AG08395 (cell line): ENCODE measurements at places on chromosomes 5 and 9.
A peak's percentile ranks its signal among the peaks of the same experiment; 100 is the strongest.

GRCh38 chr9:76944011-76944410 is 38.1 kb upstream of the PRUNE2 start:
- DNase-seq = no peak

- peak; percentile 82 for DNase-seq
Observed at GRCh38 chr5:140246378-140247122, 56.4 kb downstream of the PFDN1 start.

GRCh38 chr9:99778308-99778707 is 43.4 kb upstream of the NR4A3 start:
- peak; percentile 86 for DNase-seq

DNA sequence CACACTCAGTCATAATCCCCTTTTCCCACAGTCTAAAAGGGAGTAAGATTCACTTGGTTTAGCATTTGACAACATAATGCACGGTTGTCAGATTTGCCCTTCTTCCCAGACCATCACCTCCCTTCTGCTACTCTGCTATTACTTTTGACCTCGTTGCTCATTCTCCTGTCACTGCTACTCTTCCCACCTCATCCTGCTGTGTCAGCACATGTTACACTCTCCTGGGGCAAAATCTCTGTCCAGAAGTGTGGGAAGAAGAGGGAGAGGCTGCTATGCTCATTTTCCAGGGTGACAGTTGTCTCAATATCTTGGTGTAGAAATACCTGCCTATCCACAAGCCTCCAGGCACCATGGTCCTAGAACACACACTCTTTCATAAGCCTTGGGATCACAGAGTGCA is 449.9 kb upstream of the PIK3R1 start:
- DNase-seq = no peak

DNA sequence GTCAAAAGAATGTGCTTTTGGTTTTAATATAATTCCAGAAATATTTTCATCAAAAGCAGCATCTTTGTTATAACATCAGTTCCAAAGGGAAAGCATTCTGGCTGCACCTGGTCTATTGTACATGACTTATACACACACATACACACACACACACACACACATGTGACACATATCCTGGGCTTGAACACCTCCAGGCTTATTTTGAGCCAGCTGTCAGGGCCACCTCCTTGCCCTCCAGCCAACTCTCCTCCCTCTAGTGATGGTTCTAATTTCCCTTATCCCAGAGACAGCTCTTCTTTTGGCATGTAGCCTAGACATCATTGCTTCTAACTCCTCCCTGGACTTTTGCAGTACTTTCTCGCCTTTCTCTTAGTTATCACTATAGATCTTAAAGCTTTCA is 115.0 kb downstream of the PIK3R1 start:
- peak; percentile 21 for DNase-seq

DNA sequence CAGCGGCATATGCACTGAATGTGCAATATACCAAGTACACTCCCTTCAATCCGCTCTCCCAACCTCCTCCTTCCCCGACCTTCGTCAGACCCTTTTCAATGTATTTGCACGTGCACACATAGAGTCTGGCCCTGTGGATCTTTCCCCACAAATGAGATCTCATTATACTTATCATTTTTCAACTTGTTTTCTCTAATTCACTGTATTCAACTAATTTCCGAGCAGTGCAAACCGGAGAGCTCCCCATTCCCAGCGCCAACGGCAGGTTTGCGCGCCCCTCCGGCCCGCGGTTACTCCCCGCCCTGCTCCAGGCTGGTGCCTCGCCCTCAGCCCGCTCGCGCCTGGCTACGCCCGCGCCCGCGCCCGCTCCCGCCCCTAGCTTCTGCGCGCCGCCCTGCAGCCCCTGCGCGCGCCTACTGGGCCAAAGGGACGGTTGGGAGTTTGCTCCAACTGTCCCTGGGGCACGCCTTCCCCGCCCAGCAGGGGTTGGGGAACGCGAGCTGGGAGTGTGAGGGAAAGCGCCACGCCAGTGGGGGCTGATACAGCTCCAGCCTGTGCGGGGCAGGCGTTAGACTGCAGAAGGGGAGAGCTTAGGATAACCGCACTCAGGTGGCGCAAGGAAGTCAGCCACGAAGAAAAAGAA is 3.3 kb upstream of the CDC20B start:
- peak; percentile 15 for DNase-seq

DNA sequence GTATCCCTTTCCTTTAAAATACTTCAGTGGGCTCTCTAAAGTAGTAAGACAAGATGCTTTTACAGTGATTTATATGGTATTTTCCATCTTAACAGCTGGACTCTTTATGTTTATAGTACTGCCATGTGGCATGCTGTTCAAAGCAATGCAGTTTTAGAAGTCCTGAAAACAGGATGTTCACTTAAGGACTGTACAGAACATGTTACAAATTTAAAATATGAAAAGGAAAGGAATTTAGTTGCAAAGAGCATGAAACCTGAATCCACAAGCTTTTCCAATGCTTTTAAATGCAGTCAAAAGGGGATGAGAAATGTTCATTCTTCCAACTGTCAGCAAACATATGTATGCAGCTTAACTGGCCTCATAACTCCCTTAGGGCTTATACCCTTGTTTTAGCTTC is 580.2 kb downstream of the EFNA5 start:
- DNase-seq = no peak

GRCh38 chr5:7857926-7858632 is 7.1 kb upstream of the CFAP90 start:
- DNase-seq = no peak

DNA sequence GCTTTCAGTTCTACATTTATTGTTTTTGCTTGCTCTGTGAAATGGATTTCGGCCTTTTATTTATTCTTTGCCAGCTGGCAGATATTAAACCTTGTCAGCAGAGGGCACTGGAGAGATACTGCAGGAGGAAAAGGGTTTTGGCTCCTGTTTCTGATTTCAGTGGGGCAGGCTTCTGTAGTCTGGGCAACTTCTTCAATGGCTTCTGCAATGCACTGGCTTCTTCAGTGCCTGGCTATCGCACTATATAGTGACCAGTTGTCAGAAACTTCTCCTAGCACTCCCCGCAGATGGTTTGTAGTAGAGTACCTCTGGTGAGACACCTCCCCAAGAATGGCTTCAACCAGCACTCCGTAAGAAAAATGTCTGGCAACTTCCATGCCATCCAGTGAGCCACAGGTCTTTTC is 3.2 kb upstream of the NFX1 start:
- DNase-seq = peak; percentile 80

DNA sequence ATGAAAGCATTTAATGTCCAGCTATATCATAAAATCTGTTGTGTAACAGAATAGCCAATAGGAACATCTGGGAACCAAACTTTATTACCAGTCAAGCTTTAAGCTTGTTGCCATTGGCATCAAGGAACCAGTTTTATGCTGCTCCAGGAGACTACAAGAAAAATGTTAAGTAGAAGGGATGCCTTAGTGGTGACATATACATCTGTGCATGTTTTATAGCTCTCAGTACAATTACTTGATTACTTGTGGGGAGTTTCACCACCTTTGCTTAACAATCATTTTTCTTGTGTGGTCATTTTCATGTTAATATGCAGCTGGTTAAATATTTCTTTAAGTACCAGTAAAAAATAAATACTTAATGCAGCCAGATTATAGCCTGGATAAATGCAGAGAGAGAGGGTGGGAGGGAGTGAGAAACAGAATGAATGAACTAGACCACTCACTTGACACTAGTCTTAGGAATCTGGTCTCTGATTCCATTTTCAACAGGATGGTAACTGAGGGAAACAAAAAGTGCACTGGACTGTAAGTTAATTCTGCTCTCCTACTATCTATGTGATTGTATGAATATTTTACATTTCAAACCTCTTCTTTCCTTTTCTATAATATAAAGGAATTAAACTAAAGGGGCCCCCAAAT is 35.7 kb upstream of the LURAP1L start:
- DNase-seq = peak; percentile 14

DNA sequence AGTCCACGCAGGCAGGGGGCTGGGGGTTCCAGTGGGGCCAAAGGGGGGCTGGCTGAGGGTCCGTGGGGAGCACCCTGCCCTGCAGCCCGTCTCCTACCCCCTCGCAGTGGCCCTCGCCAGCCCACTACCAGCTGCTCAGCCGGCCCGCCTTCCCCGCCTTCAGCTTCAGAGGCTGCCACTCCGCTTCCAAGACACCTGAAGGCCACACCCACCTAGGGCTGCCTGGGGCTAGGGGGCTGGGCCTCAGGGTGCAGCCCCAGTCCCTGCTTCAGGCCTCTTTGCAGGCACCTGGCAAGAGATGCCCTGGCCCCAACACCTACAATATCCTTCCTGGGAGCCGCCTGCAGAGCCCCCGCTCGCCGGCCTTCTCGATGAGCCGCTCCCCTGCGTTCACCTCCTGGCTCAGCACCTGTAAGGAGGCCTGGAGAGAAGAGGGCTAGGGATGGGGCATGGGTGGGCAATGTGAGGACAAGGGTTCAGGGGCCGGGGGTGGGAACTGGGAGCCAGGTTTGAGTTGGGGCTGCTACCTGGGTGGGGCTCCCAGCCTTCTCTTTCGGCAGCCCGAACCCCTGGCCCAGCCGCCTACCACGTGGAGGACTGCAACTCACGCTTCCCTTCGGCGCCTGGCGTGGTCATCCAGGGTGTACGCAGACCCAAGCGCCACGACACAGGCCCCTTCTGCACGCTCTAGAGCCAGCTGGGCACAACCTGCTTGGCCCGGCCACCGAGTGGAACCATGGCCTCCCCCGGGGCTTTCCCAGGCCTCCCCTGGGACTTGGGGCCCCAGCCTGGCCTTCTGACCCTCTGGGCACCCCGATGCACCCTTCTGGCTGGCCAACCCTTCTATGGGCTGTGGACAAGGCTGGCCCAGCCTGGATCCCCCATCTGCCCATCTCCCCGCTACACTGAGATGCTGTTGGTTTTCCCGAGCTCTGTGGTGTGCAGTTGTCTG is 1.7 kb downstream of the STPG3 start:
- no peak for DNase-seq

DNA sequence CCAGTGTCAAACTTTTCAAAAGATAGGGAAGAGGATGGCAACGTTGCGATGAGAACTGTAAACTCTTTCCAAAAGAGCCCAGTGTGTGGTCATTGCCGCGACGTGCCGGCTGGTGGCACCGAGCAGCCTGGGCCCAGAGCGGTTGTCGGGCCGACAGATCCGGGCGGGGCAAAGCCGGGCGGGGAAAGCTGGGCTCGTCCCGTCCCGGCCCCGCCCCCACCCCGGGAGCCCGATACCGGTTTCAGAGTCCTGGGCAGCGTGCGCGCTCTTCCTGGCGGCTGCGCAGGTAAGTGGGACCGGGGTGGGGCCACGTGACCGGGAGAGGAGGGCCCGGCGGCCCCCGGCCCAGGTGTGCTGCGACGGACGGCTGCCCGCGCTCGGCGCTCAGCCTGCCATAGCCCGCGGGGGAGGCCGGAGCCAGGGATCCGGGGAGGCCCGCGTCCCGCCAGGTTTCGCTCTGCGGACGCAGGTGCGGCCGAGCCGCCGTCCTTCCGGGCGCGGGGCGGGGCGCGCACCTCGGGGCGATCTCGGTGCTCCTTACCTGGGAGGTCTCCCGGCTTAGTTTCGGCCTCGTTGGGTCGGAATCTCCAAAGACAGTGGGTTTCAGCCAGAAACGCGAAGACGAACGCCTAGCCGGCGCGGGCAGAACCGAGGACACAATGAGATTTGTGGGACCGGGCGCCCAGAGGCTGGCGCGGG is at the start of gene MARVELD2:
MARVELD2 (plus strand) TSS at position 232 of the 699 bp plus-strand sequence. CDS start 4,270 bp downstream, outside the sequence.
- DNase-seq = peak; percentile 22

DNA sequence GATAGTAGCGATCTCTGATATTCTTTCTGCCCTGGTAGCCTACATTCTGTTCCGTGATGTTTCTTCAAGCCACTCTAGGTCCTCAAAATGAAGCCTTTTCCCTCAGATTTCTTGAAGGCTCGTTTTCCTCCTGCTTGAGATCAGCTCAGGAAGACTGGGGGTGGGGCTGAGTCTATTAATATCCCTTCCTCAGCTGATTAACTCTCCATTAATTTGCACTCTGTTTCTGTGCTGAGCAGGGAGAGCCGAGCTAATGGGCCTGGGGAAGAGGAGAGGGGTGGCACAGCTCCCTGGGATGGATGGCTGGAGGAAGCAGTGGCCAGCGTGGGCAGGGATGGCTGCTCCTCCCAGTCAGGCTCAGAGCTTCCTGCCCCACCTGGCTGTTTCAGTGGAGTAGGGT is 93.3 kb downstream of the PPARGC1B start:
- no peak for DNase-seq

DNA sequence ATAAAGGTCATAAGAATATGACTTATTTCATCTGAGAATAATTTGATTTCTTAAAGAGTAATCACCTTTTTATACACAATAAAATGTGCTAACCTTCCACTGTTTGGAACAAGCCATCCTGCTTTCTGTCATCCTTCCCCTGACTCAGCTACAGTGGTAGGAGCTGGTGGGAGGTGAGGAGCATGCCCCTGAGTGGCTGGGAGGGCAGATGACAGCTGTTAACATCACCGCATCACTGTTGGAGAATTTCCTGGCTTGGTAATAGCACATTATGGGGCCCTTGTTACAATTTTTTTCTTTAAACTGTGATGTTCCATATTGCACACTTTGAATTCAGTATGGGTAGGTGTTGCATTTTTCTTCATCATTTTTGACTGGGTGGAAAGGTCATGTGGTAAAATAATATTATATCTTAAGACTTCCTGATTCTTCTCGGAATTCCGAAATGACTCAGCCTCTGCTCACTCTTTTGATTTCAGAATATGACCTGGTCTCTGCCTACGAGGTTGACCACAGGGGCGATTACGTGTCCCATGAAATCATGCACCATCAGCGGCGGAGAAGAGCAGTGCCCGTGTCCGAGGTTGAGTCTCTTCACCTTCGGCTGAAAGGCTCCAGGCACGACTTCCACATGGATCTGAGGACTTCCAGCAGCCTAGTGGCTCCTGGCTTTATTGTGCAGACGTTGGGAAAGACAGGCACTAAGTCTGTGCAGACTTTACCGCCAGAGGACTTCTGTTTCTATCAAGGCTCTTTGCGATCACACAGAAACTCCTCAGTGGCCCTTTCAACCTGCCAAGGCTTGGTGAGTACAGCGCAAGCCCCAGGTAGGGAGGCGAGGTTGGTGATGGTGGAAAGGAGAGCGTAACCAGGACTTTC is 5.8 kb downstream of the ADAMTS16 start:
- DNase-seq = no peak

- DNase-seq = no peak
Observed at GRCh38 chr5:68196876-68197275, 18.7 kb upstream of the PIK3R1 start.
